Placental pericyte (primary cell): ENCODE measurements at places on chromosomes 3 and 15. TPM values are rescaled to one million over a fixed set of nuclear protein-coding genes. Genes with fewer than 3 reads are reported as not detected.

SCG5 gene
- total RNA-seq, result 6.6 and 16.5 TPM in 2 replicates

OXTR gene
- 1.1 and 12.3 TPM in 2 replicates for total RNA-seq

SERINC4 gene
- total RNA-seq, result not detected in 2 replicates

LTK gene
- total RNA-seq, result 3.9 and 7.3 TPM in 2 replicates

SHF gene
- total RNA-seq, result 0.22 and 0.43 TPM in 2 replicates

UBAP1L gene
- 2.1 and 2.2 TPM in 2 replicates for total RNA-seq

XCR1 gene
- total RNA-seq, result not detected in 2 replicates

GOLGA6D gene
- total RNA-seq, result not detected in 2 replicates

ISLR2 gene
- total RNA-seq, result under 0.01 and 0.72 TPM in 2 replicates

KBTBD8 gene
- 9.2 and 16.2 TPM in 2 replicates for total RNA-seq

DYNC1LI1 gene
- 24.5 and 38.9 TPM in 2 replicates for total RNA-seq

GMPS gene
- 56.9 and 74.0 TPM in 2 replicates for total RNA-seq

CD96 gene
- total RNA-seq, result under 0.01 TPM in 1 of 2 replicates, not detected in the other

ZKSCAN7 gene
- total RNA-seq, result 4.6 and 5.0 TPM in 2 replicates

FGD5 gene
- 0.14 and 0.22 TPM in 2 replicates for total RNA-seq

DAZL gene
- total RNA-seq, result 0.14 TPM in 1 of 2 replicates, not detected in the other
